Stimulated activated CD8-positive, alpha-beta memory T cell treated with anti-CD3 and anti-CD28 coated beads, Interleukin-7, amount 100 ng/mL, for 1 hour (primary cell): ENCODE measurements at places on chromosomes 13 and 19.
A peak's percentile ranks its signal among the peaks of the same experiment; 100 is the strongest.

DNA sequence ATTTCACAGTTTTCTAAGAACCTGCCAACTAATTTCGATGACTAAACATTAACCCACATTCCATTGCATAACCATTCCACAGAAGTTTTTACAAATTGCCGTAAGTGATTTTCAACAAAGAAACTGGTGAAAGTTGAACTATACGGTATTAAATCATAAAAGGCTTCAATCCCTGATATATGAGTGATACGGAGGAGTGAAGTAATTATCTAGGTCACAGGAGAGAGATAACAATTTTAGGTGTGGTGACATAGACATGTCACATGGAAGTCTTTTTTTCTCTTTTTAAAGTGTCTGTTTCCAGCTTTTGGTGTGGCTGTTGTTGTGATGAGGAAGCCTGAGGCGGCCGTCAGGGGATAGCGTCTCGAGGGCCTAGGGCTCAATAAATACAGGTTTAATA lies 29.4 kb downstream of the TBC1D4 start:
- DNase-seq: no peak

- no peak for DNase-seq
These were observed 7.1 kb upstream of the ICAM3 start for GRCh38 chr19:10346509-10346908.

- no peak for DNase-seq
These were observed 24.1 kb upstream of the NDFIP2 start for GRCh38 chr13:79456656-79457365.

DNA sequence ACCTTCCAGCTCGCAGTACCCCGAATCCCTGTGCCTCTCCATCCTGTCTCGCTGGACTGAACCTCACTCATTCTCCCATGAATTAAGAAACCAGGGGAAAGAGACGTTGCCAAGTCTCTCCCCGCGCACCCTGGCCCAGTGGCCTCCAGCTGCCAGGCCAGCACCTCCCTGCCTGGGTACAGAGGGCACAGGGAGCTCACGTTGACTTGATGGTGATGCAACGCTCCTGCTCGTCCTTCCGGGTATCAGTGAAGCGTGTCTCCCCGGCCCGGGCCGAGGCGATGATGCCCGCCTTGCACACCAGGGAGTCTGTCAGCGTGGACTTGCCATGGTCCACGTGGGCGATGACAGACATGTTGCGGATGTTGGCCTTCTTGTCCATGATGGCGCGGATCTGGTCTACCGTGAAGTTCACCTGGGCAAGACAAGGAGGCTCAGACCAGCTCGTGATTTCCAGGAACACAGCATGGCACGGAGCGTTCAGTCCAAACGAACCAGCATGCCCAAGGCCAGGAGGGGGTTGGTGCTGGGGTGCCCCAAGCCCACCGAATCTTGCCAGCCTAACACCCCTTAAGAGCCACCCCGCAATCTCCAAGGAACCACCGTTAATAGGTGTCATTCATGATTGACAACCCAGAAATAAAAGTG lies 1.2 kb downstream of the EEF2 start:
- DNase-seq: no peak

GRCh38 chr19:1747285-1748114 lies 5.8 kb upstream of the ONECUT3 start:
- no peak for DNase-seq

GRCh38 chr13:40082639-40083038 lies 427.2 kb downstream of the COG6 start:
- no peak for DNase-seq

GRCh38 chr13:98875146-98875729 lies 102.6 kb downstream of the DOCK9 start:
- no peak for DNase-seq

DNA sequence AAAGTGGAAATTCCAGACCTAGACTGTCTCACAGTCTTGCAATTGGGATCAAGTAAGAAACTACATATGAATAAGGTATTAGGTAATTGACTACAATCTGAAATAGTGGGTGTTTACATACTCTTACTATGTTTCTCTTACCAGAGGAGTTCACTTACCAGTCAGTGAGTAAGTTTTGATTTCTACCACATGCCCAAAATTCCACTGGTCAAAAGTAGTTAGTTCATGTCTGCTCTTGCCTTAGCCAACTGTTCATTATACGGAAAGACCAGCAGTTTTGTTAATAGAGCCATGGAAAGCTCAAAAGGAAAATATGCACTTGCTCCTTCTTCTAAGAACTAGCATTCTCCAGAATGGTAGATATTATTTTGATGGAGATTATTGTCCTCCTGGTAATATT lies 490.8 kb downstream of the RFC3 start:
- DNase-seq: no peak

GRCh38 chr13:110411688-110412059 lies 104.6 kb downstream of the COL4A2 start:
- DNase-seq: no peak

GRCh38 chr13:48866249-48866648 lies 109.5 kb upstream of the FNDC3A start:
- DNase-seq: no peak

DNA sequence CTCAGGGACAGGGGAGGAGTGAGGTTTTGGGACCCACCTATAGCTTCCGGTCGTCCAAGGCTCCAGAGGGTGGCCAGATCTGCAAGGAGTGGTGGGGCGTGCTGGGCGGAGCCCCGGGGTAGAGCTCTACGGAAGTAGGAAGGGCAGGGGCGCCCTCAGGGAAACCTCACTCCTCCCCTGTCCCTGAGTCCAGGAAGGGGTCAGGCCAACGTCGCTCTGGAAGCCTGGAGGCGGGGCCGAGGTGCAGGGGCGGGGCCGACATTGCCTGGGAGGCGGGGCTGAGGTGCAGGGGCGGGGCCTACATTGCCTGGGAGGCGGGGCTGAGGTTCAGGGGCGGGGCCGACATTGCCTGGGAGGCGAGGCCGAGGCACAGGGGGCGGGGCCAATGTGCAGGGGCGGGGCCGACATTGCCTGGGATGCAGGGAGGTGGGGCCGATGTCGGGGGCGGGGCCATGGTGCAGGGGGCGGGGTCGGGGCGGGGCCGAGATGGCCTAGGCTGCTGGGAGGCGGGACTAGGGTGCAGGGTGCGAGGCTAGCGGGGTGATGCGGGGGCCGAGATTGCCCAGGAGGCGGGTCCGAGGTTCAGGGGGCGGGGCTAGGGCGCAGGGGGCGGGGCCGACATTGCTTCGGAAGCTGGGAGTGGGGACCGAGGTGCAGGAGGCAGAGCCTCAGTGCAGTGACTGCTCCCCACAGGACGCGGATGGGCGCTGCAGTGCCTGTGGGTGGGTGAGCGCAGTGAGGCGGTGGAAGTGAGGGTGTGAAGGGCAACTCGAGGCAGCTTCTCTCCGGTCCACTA lies 4.9 kb upstream of the PALM start:
- DNase-seq: peak; percentile 38

- no peak for DNase-seq
These were observed 24.3 kb downstream of the GNG7 start for GRCh38 chr19:2678044-2678671.

DNA sequence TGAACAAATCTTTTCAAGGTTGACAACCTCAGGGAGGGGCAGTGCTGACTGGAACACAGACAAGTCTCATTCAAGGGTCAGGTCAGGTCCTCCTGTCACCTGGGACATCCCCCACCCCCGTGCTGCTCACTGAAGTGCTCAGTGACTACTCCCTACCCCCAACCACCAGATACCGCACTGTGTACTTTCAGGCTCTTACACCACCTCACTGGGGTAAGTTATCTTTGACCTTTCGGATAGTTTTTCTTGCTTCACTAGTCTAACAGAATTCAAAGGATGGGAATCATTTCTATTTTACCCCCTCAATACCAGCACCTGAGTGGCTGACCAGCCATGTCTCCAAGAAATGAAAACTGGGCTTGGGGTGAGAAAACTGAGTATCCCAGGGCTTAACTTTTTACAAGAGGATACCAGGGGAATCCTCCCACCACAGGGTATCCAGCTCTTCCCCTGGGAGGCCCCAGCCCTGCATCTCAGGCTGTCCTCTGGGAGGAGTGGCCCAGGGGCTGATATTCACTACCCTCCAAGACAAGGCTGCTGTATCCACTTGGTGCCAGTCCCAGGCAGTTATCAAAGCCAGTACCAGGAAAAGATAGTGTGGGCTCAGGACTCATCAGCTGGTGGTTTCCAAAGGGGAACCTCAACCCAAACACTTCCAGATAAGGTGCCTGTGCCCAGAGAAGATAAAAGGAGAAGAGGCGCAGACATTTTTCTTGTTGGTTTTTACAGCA lies 2.1 kb downstream of the ZNF563 start:
- no peak for DNase-seq

DNA sequence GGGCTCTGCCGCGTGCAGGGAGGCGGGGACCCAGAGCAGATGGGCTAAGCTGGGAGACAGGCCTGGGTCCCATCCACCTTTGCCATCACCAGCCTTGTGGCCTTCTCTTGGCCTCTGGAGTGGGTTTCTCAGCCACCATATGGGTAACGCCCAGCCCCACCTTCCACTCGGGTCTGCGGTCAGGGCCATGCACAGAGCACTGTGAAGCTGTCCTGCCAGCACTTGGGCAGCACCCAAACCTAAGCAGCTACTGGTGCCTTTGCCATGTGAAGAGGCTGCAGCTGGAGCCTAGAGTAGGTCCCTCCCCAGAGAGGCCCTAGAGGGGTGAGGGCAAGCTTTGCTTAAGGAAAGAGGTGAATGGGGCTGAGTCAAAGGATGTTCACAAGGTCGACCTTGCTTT lies 24.1 kb upstream of the NPAS1 start:
- DNase-seq: no peak

DNA sequence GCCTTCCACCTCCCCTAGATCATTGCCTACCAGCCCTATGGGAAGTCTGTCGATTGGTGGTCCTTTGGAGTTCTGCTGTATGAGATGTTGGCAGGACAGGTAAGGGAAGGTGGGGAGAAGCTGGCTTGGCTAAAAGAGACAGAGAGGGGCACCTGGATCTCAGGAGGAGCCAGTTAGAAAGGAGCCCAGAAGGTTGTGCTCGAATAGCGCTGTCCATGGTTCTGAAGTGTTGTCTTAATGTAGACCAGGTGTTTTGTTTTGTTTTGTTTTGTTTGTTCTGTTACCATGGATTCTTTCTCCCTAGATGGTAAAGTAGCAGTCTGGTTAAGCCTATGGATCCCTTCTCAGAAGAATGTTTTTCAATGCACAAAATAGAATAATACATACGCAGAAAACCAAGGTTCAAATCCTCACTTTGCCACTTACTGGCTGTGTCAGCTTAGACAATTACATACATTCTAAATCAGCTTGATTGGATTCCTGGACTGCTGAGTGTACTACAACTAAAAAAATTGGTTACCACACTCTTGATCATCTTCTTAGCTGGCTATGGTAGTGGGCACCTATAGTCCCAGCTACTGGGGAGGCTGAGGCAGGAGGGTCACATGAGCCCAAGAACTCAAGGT lies 5.9 kb upstream of the CACNG7 start:
- DNase-seq: no peak

GRCh38 chr13:40345149-40345514 lies 321.3 kb downstream of the FOXO1 start:
- DNase-seq: no peak

DNA sequence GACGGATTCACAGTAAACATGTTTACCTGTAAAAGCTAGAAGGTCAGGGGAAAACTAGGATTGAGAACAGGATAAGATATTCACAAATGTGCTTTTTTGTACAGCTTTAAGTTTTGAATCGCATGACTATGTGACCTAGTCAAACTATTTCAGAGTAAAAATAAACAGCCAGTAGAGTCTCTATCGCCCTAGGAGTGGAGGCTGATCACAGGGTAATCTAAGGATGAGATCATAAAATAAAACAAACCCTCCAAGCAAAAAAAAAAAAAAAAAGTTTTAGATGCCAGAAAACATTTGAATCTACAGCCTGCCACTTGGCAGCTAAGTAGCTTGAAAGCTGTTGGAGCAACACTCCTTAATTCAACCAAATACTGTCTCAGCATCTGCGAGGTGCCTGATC lies 26.8 kb downstream of the ZNF350 start:
- no peak for DNase-seq

DNA sequence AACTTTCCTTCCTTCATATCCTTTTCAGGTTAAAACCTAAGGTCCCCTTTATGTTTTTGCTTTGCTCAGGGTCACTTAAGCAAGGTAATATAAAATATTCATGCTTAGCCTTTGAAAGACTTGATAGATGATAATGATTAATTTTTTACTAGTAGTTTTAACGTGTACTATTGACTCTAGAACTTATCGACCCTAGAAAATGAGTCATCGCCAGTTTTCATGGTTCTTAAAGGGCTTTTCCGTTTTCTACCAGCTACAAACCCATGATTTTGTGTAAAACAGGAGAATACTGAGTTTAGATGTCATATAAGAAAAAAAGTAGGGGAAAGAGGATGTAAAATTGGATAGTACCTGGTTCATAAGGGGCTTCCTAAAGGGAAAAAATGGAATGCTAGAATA lies 75.7 kb downstream of the DHRS12 start:
- DNase-seq: no peak

- no peak for DNase-seq
These were observed 915.2 kb downstream of the PCDH9 start for GRCh38 chr13:66314911-66315310.

DNA sequence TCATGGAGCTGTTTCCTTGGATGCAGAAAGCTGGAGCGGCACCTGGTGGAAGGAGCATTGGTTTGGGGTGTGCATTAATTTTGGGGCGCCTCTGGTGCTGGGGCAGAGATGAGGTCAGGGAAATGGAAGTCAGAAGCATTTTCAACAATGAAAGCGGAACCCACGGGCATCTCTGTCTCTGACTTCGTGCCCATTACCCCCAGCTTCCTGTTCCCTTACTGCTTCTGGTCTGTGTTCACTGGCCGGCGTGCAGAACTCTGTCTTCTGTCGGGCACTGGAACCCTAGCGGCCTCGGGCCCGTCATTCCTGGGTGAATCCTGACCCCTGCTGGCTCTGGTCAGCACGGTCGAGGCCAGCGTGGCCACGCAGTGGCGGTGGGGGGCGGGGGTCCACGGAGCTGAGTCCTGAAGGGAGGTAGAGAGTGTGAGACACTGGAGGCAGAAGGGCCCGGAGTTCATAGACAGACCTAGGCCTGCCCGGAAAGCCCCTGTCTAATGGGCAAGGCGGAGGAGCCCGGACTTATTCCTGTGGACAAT lies 7.9 kb upstream of the LINGO3 start:
- no peak for DNase-seq

- peak; percentile 8 for DNase-seq
These were observed at the start of gene RHPN2 for GRCh38 chr19:33064792-33065550. RHPN2 (minus strand) TSS chr19:33064888; CDS start chr19:33064852, 36 bp downstream.

GRCh38 chr19:33622809-33623511 lies 1.2 kb downstream of the CHST8 start:
- no peak for DNase-seq

DNA sequence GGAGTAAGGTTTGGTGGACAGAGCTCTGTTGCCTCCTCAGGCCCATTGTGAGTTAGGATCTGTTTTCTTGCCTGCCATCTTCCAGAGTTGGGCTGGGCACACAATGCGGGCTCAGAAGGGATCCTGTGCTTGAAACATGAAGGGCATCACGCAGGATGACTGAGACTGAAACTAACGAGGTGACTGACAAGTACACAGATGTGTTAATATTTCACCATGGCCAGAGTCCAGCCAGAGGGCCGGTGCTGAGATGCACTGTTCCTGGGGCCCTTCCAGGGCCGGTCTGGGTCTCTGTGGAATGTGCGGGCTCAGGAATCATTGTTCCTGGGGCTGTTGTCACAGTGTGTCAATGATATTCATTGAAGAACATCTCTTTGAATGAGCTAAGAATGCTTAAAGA lies 163.7 kb downstream of the URI1 start:
- no peak for DNase-seq

GRCh38 chr13:100100115-100100879 lies 11.4 kb downstream of the PCCA start:
- DNase-seq: no peak

GRCh38 chr19:16073481-16073880 lies 2.8 kb upstream of the TPM4 start:
- DNase-seq: no peak
